ENCODE measurements at places on chromosomes 4 and X.

GRCh38 chrX:53263597-53264094, 17.7 kb downstream of the IQSEC2 start:
- no peak for DNase-seq

DNA sequence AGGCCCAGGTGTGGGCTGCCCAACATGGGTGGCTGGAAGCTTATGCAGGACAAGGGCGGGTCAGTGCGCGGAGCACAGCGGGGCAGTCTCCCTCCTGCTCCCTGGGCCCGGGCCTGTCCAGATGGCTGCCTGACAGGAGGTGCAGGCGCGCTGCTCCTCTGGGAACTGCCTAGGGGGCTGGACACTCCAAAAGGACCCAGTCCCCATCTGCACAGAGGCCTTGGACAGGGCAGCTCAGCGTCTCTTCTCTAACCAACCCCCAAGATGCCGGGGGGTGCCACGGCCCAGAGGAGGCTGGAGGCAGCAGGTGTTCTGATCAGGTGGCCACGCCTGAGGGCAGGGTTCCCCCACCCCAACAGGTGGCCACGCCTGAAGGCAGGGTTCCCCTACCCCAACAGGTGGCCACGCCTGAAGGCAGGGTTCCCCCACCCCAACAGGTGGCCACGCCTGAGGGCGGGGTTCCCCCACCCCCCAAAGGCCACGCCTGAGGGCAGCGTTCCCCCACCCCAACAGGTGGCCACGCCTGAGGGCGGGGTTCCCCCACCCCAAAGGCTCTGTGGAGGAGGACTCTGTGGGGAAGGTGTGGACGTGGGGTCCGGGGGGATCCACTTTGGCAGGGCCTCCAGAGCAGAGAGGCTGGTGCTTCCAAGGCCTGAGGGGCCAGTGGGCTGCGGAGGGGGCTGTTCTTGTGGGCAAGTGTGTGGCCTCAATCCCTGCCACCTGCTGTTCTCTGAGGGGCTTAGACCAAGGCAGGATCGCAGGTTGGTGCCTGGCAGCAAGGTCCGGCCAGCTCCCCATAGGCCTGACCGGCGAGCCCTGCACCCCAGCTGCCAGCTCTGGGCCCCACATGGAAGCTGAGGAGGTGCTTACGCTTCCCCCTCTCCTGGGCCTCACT, 36.1 kb downstream of the CPLX1 start:
- DNase-seq = no peak

GRCh38 chr4:54937501-54937900, 187.9 kb downstream of the KDR start:
- no peak for DNase-seq

GRCh38 chr4:62262676-62263075, 1062.5 kb downstream of the ADGRL3 start:
- no peak for DNase-seq

- DNase-seq = no peak
Observed at GRCh38 chr4:4901877-4902276, 42.4 kb downstream of the MSX1 start.

All from occipital lobe (tissue), 3 donors.